ENCODE measurements at places on chromosomes 6 and 20.

DNA sequence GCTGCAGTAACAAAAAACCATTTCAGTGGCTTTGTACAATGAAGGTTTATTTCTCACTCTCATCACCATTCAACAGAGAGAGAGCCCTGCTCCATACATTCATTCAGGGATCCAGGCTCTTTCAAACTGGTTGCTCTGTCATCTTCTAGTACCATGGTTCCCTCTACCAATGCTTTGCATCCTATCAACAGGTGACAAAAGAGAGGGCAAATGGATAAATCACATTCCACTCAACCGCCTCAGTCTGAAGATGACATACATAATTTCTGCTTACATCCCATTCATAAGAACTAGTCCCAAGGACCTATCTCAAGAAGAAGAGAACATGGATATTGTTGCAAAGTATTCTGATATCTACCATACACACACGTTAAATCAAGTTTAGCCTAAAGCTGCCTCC, 51.6 kb downstream of the IYD start:
- H3K27ac ChIP-seq, result no peak overlapping the region
- H3K4me3 ChIP-seq, result no peak overlapping the region

DNA sequence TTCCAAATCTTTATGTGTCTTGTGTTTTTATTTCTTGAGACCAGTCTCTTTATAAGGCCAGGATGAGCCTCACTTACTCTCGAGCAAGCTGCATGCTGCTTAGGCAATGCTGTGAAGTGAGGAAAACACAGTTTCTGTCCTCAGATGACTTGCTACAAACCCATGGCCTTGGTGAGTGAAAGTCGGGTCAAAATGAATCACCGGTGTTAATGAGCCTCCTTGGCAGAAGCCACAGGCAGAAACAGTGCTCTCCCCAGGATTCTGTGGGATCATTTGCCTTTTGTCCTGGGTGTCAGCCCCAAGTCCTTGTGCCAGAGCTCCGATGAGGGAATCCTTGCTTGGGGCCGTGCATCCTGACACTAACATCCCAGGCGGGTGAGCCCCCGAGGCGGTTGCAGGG, 482.5 kb downstream of the QKI start:
- H3K4me3 ChIP-seq, result no peak overlapping the region
- no peak overlapping the region for H3K27ac ChIP-seq
- H3K4me1 ChIP-seq, result peaks cover 9% of the 10 kb centered on the region
- DNase-seq, result no peak
- H3K27me3 ChIP-seq, result no peaks in the 10 kb centered on the region

DNA sequence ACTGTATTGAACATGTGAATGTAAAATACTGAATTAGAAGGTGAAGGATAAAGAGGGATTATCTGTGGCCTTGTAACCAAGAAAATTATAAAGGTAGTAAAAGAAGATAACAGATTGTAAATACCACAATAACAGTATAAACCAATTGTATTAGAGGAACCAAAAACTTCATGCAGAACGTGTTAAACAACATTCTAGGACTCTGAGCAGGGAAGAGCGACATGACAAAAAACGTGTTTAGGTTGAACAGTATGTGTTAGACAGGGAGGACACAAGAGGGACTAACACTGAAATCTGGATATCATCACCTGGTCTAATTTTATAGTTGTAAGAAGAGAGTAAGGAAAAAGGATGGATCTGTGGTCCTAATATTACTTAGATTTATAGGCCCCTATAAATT, 259.0 kb upstream of the RUNX2 start:
- DNase-seq, result no peak
- no peaks in the 10 kb centered on the region for H3K27me3 ChIP-seq
- no peaks in the 10 kb centered on the region for H3K4me1 ChIP-seq
- no peak overlapping the region for H3K4me3 ChIP-seq
- H3K27ac ChIP-seq, result no peak overlapping the region

- no peak overlapping the region for H3K27ac ChIP-seq
- no peak overlapping the region for H3K4me3 ChIP-seq
- H3K36me3 ChIP-seq, result no peaks in the 10 kb centered on the region
- no peaks in the 10 kb centered on the region for H3K27me3 ChIP-seq
- H3K4me1 ChIP-seq, result peaks cover 6% of the 10 kb centered on the region
Measured at GRCh38 chr6:125668071-125668470, 81.4 kb upstream of the HEY2 start.

DNA sequence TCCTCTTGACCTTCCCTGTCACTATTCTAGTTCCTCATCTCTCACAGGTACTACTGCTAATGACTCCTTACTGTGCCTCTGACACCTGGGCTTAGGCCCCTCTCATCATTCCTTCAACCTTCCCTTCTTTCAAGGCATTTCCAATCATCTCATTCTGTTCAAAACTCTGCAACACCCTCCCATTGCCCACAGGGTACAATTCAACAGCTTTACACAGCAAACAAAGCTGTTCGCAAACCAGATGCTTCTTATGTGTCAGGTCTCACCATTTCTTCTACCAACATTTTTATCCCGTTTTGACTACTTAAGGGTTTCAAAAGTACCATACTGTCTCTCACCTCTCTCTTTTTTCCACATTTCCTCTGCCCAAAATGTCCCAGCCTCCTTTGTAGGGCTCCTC, 84.4 kb upstream of the ID4 start:
- H3K4me1 ChIP-seq, result peaks cover 33% of the 10 kb centered on the region
- no peak for DNase-seq
- no peak overlapping the region for H3K4me3 ChIP-seq
- no peaks in the 10 kb centered on the region for H3K36me3 ChIP-seq
- H3K27me3 ChIP-seq, result peaks cover 7% of the 10 kb centered on the region

Data from glutamatergic neuron (in vitro differentiated cells).